GM23248 (cell line): ENCODE measurements at places on chromosomes 5 and 9. TPM values are rescaled to one million over a fixed set of nuclear protein-coding genes. Genes with fewer than 3 reads are reported as not detected.

- DNase-seq: peak; percentile 11
Measured at GRCh38 chr5:165497707-165498106, 1992.3 kb downstream of the MAT2B start.

DNA sequence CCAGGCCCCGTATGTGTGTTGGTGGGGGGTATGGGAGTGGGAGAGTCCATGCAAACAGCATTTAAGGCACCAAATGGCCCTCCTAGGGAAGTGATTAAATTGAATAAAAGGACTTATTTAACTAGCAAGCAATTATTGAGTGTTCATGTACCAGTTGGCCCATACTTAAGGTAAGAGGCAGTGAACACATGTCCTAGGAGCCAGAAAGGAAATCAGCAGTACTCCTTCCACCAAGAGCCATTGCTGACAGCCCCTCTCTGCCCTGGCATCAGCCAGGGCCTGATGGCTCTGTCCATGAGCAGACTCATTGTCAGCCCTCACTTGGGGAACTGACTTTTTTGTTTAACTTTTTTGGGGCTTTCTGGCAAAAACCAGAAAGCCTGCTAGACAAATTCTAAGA, 10.4 kb upstream of the SHROOM1 start:
- DNase-seq: no peak

DNA sequence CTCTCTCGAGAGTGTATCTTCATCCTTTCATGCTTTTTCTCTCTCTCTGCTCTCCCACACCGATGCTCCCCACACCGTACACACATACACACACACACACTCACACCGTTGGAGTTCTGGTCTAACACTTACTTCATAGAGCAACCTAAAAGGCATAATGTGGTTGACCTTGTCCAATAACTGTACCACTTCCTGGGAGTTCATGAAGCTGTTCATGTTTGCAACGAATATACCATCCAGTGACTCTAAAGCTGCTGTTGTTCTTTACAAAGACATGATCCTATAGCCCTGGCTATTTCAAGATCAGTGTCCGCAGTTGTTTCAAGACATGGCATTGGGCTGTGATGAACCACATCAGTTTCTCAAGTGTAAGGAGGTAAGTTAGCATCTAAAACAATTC, 10.0 kb downstream of the MEF2C start:
- DNase-seq: no peak

Gene FAT2
- not detected in 2 replicates for total RNA-seq

Gene ZNF883
- 6.2 and 6.6 TPM in 2 replicates for total RNA-seq
